ENCODE measurements at places on chromosomes 2 and 18.

- DNase-seq: no peak
These were observed 11.1 kb upstream of the NTSR2 start for GRCh38 chr2:11680901-11681721.

GRCh38 chr18:8957731-8958130 is 144.8 kb upstream of the NDUFV2 start:
- no peak for DNase-seq

DNA sequence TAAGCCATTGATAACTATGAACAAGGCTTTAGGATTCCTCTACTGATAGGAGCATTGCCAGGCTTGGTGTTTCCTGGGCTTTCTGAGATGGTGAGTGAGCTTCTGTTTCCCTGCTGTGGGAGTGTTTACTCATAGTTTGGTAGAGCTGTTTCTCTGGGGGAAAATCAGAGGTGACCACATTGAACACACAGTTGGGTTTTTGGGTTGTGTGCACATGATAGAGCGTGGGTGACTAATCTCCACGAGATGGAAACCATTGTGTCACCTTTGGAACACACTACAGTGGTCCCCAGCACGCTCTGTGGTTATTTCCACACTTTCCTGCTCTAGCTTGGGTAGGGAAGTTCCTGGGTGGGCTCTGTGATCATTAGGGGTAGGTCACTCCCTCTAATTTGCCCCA is 5.4 kb downstream of the IL1R1 start:
- no peak for DNase-seq

DNA sequence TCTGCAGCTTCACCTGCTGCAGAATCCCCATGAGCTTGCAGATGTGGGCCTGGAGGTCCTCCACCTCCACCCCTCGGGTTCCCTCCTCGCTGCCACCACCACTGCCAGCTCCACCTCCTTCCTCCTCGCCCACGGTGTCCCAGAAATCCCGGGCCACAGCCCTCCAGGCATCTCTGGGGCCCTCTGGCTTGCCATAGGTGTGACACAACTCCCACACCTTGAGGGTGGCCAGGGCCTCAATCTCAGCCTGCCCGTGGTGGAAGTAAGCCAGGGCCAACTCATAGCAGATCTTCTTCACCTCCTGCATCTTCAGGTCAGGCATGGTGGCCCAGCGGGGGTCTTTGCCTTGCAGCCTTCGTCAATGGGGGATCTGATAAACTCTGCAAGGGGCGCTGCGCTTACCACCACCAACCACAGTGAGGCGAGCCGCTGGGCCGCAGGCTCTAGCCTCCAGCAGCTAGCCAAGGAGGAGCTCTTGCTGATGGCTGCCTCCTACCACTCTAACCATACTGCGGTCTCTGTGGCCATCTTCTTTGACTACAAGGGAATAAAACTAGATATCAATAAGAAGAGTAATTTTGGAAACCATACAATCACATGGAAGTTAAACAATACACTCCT is 36.1 kb upstream of the ANKRD62 start:
- DNase-seq: no peak

DNA sequence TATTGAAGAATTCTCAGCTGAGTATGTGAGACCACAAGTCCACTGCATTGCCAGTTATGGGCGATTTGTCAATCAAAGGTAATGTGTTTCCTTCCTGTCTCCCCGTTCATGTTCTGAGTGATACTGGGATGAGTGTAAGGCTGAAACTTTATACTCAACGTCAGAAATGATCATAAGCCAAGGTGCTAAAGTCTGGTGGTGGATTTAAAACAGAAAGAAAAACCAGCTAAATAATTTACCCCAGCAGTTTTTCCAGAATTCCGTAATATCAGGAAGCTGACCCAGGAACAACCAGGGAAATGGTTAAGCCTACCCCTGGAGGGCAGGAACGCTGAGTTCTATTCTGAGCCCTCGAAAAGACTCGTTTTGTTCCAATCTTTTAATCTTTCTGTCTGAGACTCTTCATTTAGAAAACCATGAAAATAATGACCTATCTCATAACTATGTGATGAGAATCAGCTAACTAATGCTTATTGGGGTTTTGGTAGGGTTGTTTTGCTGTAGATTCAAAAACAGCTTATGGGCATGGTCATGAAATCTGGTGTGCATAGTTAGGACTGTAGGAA is 149.6 kb downstream of the LAMA3 start:
- no peak for DNase-seq

- no peak for DNase-seq
These were observed 2.4 kb upstream of the MERTK start for GRCh38 chr2:111896024-111896423.

DNA sequence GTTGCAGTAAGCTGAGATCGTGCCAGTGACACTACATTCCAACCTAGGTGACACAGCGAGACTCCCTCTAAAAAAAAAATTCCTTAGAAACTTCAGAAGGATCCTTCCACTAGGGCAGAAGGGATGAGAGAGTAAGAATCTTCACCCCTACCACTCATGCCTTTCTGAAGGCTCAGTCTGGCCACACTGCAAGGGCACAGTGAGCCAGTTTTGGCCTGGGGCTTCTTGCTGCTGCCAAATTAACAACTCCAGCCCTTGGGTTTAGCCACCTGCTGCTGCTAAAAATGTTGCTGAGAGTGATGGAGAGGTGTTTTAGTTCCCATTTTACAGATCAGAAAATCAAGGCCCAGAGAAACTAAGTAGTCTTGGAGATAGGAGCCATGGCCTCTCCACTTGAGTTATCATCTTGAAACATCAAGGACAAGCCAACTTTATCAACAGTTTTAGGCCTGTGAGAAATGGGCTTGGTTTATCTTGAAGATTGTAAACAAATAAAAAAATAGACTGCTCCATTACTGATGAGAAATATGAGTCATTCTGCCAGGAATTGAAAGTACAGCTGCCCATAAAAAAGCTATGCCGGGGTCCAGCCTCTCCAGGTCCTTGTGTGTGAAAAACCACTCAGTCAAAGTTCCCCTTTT is 31.9 kb upstream of the CASP8 start:
- no peak for DNase-seq
